ENCODE measurements at places on chromosomes 5 and 9. TPM values are rescaled to one million over a fixed set of nuclear protein-coding genes. Genes with fewer than 3 reads are reported as not detected.

Gene EDIL3
- not detected for polyA plus RNA-seq

Gene SCGB3A2
- not detected for polyA plus RNA-seq

Gene LTC4S
- polyA plus RNA-seq, result 2.3 TPM

Gene MTX3
- 1.3 TPM for polyA plus RNA-seq

Gene ZNF454
- not detected for polyA plus RNA-seq

Gene UBE2QL1
- polyA plus RNA-seq, result not detected

Gene RUSC2
- 0.44 TPM for polyA plus RNA-seq

Gene PCDHB5
- polyA plus RNA-seq, result not detected

Gene AFAP1L1
- polyA plus RNA-seq, result 0.28 TPM

Gene EIF4EBP3
- 38.3 TPM for polyA plus RNA-seq

Gene FOXD4L3
- not detected for polyA plus RNA-seq

Gene TICAM2
- polyA plus RNA-seq, result not detected

Gene TAF11L5
- not detected for polyA plus RNA-seq

Gene PCDHA9
- polyA plus RNA-seq, result not detected

Gene SAXO1
- not detected for polyA plus RNA-seq

Gene RANBP17
- polyA plus RNA-seq, result 0.91 TPM

Gene SPINK7
- not detected for polyA plus RNA-seq

Gene PCDHA4
- polyA plus RNA-seq, result not detected

Gene N4BP3
- polyA plus RNA-seq, result 0.07 TPM

Gene LIFR
- not detected for polyA plus RNA-seq
